Stimulated activated CD4-positive, alpha-beta T cell treated with anti-CD3 and anti-CD28 coated beads, Interleukin-4, amount 100 ng/mL, for 4 hours (primary cell): ENCODE measurements at places on chromosomes 6 and 20.

- DNase-seq: no peak
Measured at GRCh38 chr6:148107911-148108310, 234.7 kb upstream of the SASH1 start.

DNA sequence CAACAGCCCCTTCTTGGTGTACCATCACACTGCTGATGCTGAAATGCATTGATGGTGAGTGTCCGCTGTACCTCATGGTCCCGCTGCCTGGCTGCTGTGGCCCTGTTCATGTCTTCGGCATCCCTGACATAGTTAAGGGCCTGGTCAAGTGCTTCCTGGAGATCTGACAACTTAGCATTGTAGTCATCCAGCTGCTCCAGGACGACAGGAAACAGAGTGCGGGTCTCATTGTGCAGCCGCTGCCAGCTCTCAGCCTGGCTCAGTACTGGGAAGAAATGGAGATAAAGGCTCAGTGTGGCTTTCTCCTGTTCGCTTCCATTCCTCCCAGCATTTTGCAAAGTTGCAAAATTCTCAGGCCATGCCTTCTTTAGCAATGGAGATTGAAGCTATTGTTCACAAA lies 81.8 kb downstream of the LAMA4 start:
- no peak for DNase-seq

DNA sequence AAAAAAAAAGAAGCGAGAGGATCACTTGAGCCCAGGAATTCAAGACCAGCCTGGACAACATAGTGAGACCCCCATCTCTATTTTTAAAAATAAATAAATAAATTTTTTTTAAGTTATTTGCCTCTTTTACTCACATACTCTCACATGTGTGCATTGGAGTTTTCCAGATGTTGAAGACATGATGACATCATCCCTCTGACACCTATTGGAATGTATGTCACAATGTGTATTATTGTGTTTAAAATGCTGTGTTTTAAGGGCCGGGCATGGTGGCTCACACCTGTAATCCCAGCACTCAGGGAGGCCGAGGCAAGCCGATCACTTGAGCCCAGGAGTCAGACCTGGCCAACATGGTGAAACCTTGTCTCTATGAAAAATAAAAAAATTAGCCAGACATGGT lies 17.8 kb upstream of the BTN1A1 start:
- DNase-seq: no peak

GRCh38 chr6:11214084-11214833 lies 18.2 kb downstream of the NEDD9 start:
- no peak for DNase-seq

GRCh38 chr6:26172608-26172968 lies 85.4 kb downstream of the HFE start:
- DNase-seq: no peak

DNA sequence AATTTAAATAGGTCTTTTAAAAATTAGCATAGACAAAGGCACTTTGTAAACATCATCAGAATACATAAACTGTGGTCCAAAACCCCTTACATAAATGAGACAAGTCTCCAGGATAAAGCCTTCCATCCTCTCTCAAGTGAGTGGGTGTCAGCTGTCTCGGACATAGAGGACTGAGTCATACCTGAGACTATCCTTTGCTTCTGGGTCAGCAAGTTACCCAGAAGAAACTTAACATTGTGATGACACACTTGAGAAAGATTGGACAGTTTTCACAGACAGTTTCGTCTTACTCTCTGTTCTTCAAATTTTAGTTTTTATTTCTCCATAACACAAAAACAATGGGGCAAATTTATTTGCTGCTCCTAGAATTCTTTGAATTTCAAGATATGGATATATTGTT lies 838.0 kb downstream of the DHX35 start:
- no peak for DNase-seq

DNA sequence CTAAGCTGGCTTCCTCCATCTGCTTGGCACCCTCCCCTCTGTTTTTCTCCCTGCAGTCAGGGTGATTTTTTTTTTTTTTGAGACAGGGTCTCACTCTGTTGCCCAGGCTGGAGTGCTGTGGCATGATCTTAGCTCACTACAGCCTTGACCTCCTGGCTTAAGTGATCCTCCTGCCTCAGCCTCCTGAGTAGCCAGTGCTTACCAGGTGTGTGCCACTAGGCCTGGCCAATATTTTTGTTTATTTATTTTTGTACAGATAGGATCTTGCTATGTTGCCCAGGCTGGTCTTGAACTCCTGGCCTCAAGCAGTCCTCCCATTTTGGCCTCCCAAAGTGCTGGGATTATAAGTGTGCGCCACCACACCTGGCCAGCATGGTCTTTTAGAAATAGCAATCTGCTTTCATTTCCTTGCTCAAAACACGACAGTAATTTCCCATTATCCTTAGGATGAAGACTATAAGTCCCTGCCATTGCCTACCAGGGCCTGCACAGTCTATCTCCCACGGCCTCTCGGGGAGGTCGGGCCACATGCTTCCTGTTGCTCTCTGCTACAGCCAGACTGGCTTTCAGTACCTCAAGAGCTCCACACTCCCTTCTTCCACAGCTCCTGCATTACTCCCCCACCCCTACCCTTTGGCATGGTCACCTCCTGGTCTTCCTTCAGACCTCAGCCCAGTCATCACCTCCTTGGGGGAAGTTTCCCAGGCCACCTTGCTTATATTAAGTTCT lies 11.1 kb upstream of the CD164 start:
- DNase-seq: no peak

DNA sequence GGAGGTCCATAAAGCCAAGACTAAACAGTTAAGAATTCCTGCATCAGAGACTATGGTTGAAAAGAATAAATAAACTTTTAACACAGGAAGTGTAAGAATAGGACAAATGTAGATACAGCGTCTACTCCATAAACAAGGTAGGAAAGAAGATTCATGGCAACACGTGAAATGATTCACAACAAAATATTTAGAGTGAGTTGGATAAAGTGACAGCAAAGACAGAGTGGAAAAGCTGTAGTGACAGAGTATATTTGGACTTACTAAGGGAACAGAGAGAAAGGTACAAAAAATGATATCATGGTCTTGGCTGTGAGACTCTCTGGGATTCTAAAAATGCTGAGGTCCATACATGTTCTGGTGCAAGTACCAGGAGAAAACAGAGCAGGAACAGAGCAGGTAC lies 21.9 kb upstream of the KIAA0408 start:
- DNase-seq: no peak

- no peak for DNase-seq
Measured at GRCh38 chr6:154494592-154495311, 15.7 kb downstream of the CNKSR3 start.

DNA sequence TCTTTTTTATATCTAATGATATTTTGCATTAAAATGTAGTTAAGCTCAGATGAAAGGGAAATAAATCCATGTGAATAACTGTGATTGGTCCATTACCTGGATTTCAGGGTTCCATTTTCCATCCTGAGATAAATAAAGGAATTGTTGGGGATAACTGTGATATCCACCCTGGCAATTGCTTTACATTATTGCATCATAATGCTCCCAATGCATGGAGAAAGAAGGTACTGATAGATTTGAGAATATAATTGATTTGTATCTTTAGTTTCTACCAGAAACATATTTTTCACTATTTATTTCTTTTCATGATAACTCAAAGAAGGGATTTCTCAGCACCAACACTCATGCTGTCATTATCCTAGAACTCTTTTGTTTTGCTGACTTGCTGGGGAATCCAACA lies 102.0 kb upstream of the KCNQ5 start:
- no peak for DNase-seq

GRCh38 chr6:142827991-142828390 lies 117.0 kb downstream of the HIVEP2 start:
- DNase-seq: no peak

DNA sequence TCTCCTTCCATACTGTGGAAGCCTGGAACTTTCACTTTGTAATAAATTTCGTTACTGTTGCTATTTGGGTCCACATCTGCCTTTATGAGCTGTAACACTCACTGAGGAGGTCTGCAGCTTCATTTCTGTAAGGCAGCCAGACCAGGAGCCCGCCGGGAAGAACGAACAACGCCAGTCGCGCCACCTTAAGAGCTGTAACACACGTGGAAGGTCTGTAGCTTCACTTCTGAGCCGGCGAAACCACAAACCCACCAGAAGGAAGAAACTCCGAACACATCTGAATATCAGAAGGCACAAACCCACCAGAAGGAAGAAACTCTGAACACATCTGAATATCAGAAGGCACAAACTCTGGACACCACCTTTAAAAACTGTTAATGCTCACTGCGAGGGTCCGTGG lies 589.9 kb upstream of the SLC35B3 start:
- no peak for DNase-seq

DNA sequence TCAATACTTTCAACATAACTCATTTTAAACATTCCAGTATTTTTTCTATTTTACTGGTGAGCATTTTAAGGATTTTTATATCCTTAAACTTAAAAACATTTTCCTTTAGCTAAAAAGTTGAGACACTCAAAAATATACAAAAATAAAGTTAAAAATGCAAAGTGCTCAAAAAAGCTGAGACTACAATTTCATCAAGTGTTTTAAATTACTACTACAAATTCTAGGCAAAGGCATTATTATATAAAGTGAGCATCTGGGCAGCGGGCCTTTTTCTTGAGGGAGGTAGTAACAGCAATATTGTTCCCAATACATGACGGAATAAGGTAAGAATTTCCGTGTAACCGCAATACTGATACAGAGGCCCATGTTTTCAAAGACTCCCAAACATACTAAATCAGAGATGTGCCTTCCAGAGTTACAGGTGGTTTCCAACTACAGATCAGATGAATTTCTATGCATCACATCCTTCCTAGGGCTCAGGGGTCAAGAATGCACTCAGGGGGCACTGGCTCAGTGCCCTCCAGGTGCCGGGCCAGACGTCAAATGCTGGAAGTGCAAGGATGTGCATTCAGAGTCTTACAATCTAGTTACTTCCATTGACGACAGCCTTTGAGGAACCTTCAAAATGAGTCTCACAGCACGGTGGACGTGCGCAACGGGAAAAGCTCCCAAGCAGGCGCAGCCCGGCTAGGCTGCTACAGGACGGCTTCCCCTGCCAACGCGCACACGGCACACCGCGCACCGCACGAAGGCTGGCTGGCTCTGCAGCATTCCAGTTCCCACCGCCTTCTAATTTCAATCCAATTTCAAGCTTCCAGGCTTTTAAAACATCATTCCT lies 1.7 kb downstream of the PHF10 start:
- peak; percentile 7 for DNase-seq

- DNase-seq: no peak
Measured at GRCh38 chr20:57066126-57066900, 200.1 kb downstream of the BMP7 start.

DNA sequence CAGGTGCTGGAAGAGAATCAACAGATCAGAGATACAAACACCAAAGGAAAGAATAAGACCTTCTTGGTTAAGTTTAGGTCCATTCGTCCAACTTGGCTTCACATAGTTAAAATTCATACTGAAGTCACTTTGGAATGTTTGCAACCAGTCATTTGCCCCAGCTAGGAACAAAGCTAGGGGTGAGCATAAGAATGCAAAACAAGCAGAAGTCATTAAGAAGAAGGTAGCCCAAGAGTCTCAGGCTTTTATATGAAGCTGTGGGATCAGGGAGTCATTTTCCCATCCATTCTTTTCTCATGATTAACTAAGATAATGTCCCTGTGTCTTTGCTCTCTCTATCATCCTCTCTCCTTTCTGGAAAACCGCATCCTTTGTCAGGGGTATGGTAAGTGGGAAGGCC lies 51.5 kb upstream of the TMEM170B start:
- DNase-seq: no peak

DNA sequence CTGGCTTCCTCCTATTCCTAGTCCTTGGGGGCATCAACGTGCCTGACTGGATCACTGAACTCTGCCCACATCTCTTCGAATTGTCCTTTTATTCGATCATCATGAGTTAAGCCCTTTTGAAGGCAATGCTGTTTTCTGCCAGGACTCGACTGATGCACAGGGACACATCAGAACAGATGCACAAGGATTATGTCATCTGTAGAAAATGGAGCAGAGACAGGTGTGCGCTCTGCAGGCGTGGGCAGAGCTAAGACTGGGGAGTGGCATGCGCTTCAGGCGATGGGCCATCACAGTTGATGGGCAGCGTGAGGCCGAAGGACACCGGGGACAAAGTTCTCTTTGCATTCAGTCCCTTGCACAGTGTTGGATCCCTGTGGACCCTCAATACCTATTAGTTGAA lies 13.1 kb downstream of the GABRR1 start:
- DNase-seq: no peak

- no peak for DNase-seq
Measured at GRCh38 chr6:137339929-137340559, 120.9 kb upstream of the IFNGR1 start.

DNA sequence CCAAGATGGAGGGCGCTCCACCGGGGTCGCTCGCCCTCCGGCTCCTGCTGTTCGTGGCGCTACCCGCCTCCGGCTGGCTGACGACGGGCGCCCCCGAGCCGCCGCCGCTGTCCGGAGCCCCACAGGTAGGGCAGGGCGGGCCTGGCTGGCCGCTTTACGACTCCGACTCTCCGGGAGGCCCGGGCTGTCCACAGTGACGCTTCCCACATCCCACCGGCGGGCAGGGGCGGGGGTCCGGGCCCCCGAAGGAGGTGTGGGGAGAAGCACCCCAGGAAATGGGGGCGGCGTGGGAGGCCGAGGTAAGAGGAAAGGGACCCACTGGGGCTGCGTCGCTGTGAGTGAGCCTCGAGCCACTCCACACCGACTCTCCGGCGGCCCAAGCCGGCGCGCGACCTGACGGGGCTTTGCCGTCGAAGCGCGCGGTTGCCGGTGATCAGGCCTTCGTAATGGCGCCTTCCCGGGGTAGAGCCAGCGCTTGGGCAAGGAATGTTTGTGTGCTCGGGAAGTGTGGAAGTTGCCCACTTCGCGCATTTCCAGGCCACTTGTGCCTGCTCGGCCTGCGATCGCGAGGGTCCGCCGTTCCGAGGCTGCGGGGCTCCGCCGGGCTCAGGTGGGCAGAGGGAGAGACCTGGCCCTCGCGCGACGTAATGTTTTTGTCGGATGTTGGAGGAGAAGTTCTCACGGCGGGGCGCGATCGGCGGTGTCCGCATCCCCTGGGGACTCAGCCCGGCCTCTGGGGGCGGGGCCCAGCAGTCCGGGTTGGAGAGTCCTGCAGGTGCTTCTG lies 427 bp downstream of the GINM1 start:
- peak; percentile 51 for DNase-seq

GRCh38 chr6:36600564-36601146 lies 6.5 kb downstream of the SRSF3 start:
- no peak for DNase-seq

DNA sequence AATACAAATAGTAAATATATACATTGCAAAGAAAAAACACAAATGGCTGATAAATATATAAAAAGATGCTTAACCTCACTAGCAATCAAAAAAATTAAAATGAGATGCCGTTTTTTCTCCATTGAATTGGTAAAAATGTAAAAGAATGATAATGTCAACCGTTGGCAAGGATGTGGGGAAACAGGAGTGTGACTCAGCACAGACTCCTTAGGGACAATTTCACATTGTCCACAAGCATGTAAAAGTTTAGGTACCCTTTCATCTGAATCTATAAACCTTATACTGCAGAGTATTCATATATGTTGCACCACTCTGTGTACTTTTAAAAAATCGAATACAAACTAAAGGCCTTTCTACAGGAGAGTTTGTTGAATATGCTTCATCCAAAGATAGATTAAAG lies 143.1 kb upstream of the RREB1 start:
- DNase-seq: no peak
